CD4-positive, alpha-beta T cell treated with Interleukin-4 for 4 hours (primary cell): ENCODE measurements at places on chromosomes 4 and X.

DNA sequence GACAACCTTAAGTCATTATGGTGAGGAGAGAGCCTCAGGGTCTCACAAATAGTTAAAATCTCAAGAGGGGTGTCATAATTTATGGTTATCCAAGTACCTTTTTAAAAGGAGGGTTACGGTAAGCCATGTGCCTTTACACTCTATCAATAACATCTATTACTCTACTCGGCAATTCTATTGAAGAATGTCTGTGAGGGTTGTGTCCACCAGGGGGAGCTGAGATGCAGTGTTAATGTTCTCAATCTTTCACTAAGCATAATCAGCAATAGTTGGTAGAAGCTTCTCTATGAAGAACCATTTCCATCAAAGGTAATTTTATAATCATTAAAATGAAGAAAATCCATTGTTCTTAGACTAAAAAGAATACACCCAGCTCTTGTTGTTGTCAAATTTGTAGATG is 457.4 kb downstream of the CENPC start:
- peak; percentile 19 for DNase-seq

DNA sequence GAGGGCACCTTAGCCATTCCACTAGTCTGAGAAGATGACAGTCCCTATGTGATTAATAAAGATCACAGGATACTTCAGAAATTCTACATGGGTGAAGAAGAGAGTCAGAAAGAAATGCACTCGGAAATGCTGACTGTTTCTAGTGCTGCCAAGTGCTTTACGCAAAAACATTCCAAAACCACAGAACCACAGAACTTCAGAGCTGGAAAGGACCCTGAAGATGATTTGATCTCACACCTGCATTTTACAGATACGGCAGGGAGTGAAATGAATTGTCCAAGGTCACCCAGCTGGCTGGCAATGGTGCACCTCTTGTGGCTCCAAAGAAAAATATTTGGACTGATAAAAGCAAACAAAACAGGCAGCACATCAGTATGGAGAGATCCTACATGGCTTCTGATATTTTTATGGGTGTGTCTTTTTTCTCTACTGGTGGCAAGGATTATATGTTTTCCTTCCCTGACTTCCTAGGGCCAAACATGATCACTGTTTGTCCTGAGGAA is 115.9 kb downstream of the MAML3 start:
- DNase-seq: no peak

GRCh38 chrX:78333521-78333920 is 6.1 kb upstream of the CYSLTR1 start:
- peak; percentile 80 for DNase-seq

DNA sequence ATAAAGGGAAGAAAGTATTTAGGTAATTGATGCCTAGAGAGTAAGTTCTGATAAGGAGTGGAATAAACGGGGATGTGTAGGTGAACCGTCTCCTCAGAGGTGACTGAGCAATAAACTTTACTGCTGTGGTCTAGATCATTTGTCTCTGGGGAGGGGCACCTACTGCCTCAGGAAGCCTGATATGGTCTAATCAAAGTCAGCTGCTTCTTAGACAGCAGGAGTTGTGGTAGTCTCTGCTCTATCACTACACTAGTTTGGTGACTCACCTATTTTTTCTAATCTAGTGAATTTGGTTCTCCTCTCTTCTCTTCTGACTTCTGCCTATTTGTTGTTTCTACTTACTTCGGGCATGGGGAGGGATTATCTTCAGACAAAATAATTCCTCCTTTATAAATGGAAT is 95.1 kb upstream of the STIM2 start:
- DNase-seq: no peak

GRCh38 chrX:44970709-44971108 is 97.7 kb downstream of the KDM6A start:
- DNase-seq: no peak

GRCh38 chr4:156976147-156976546 is 4.5 kb upstream of the PDGFC start:
- DNase-seq: no peak

GRCh38 chr4:26355392-26356052 is 34.7 kb downstream of the RBPJ start:
- DNase-seq: no peak

DNA sequence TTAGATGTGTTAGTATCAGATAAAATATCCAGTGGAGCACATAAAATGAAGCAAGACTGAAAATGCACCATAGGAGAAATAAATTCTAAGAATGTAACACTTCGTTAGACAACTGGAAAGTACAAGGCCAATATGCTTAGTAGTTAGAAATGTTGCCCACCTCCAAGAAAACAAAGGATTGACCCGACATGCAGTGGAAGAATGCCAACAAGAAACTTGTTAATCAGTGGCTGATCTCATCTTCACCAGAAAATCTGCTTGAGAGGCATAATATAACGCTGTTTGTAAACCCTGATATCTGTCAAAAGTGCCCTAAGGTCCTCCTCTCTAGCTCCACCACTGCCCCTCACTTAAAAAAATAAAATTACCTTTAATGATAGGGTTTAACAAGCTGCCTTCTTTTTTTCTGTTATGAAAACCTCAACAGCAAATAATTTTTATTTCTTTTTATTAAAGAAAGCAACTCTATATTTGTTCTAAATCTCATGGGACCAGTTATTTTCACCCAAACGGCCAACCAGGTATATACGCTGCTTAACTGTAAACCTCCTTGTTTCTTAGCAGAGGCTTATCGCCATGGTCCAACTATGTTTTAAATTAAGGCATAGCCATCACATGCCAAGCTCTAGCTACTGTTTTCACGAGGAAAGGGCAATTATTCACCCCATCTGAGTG is 1.8 kb downstream of the RASGEF1B start:
- no peak for DNase-seq

GRCh38 chr4:188879598-188879997 is 740.4 kb downstream of the TRIML1 start:
- DNase-seq: no peak

- DNase-seq: no peak
Observed at GRCh38 chrX:139020801-139021200, 309.3 kb upstream of the FGF13 start.

DNA sequence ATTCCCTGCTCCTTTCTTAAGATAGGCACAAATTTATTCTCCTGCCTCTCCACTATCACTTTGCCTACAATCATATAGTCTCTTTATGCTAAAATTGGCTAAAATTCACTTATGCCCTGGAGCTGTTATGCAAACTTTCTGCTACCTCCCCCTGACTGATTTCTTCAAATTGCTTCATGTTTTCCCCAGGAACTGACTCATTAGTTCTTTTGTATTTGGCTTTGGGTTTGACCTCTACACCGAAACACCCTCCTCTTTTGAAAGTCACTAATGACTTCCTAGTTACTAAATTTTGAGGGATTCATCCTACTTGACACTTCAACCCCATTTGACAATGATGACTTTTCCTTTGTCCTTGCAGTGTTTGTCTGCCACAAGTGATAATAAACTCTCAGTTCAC is 222.6 kb downstream of the NDST4 start:
- no peak for DNase-seq

GRCh38 chr4:32417113-32417704 is 1697.0 kb downstream of the PCDH7 start:
- DNase-seq: no peak

DNA sequence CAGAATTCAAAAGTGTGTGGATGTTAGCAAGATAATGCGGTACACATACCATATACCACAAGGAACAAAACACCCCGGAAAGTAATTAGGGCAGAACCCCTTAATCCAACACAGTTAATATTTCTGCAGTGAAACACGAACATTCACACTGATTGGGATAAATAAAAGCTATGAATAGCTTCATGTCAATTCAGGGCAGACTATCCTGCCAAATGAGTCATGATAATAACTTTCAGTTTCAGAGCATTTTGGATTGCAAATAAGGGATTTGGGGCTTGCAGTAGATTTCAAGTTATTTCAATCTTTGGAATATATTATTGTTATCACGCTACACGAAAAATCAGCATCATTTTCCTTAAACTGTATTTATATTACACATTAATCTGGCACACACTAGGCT is 24.3 kb downstream of the IRF2 start:
- DNase-seq: no peak

- no peak for DNase-seq
Observed at GRCh38 chr4:1126506-1126905, 13.1 kb upstream of the RNF212 start.

DNA sequence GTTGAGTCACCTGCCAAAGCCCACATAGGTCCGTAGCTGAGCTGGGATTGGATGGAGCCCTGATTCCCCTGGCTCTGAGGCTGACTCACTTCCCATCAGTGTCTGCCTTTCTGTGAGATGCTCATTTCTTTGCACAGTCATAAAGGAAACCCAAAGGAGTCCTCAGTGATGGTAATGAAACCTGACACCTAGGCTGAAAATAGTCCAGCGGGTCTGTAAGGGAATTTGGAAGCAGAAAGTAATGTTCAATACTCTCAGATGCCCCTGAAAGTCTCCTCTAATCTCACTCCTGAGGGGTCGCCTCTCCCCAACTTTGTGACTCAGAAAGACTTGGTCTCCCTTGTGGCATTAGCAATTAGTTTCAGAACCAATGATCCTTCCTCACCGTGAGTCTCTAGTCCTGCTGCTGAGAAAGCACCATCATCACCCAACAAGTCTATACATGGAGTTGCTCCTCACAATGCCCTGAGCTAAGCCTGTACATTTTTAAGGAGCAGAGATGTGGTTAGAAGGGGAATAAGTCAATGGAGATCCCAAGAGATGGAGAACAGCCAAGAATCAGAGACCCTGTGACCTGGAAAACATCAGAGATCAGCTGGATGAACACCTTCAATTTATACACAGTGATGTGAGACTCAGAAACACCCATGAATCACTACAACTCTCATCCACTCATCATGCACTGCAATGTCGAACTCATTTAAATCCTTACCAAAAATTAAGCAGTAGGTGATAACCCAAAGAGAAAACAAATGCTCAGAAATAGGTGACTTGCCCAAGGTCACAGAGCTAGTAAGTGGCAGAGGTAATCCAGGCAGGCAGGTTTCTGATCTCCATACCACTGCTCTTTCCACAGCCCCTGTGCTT is 219.0 kb upstream of the CPEB2 start:
- DNase-seq: no peak

- DNase-seq: no peak
Observed at GRCh38 chr4:10746371-10747171, 62.0 kb upstream of the CLNK start.

- no peak for DNase-seq
Observed at GRCh38 chrX:108945883-108946523, 209.6 kb upstream of the IRS4 start.

DNA sequence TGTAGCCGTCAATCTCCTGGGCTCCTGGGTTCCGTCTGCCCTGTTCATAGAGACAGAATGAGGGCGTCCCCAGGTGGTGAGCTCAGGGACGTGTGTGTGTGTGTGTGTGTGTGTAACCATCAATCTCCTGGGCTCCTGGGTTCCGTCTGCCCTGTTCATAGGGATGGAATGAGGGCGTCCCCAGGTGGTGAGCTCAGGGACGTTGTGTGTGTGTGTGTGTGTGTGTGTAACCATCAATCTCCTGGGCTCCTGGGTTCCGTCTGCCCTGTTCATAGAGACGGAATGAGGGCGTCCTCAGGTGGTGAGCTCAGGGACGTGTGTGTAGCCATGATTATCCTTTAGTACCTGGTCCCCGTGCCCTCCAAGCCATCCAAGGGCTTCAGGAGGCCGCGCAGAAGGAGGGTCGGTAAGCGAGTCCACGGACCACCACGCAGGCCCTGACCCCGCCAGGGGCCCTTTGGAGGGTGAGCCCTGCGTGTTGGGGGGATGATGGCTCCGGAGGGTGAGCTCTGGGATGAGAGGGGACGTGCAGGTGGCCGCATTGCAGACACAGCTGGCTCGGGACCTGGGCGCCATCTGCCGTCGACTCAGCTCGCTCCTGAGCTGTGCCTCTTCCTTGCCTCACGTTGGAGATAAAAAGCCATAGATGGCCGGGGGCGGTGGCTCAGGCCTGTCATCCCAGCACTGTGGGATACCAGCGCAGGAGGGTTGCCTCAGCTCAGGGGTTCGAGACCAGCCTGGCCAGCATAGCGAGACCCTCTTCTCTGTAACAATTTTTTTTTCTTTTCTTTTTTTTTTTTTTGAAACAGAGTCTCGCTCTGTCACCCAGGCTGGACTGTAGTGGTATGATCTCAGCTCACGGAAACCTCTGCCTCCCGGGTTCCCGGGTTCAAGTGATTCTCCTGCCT is 5.4 kb upstream of the GTPBP6 start:
- DNase-seq: peak; percentile 38

GRCh38 chr4:187333151-187333550 is 609.5 kb upstream of the FAT1 start:
- DNase-seq: no peak

- no peak for DNase-seq
Observed at GRCh38 chrX:136258951-136259350, 7.8 kb upstream of the MAP7D3 start.

DNA sequence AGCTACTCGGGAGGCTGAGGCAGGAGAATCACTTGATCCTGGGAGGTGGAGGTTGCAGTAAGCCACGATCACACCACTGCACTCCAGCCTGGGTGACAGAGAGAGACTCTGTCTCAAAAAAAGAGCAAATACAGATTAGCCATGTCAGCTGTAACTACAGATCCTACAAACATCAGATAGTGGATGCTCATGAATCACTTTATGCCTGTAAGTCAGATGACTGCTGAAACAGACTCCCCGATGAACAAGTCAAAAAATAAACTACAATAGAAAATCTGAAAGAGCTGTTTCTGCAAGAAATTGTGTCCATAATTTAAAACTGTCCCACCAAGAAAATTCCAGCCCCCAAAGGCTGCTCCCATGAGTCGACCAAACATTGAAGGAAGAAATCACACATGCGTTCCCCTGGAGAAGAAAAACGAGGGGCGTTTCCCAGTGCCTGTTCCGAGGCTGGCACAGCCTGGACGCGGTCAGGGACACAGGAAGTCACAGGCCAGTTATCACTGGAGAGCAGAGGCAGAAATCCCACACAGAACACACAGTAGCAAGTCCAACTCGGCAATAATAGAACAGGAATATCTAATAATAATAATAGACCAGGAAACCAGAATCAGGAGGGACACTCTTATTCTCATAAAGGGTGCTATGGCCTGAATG is 30.0 kb upstream of the GTPBP6 start:
- no peak for DNase-seq

DNA sequence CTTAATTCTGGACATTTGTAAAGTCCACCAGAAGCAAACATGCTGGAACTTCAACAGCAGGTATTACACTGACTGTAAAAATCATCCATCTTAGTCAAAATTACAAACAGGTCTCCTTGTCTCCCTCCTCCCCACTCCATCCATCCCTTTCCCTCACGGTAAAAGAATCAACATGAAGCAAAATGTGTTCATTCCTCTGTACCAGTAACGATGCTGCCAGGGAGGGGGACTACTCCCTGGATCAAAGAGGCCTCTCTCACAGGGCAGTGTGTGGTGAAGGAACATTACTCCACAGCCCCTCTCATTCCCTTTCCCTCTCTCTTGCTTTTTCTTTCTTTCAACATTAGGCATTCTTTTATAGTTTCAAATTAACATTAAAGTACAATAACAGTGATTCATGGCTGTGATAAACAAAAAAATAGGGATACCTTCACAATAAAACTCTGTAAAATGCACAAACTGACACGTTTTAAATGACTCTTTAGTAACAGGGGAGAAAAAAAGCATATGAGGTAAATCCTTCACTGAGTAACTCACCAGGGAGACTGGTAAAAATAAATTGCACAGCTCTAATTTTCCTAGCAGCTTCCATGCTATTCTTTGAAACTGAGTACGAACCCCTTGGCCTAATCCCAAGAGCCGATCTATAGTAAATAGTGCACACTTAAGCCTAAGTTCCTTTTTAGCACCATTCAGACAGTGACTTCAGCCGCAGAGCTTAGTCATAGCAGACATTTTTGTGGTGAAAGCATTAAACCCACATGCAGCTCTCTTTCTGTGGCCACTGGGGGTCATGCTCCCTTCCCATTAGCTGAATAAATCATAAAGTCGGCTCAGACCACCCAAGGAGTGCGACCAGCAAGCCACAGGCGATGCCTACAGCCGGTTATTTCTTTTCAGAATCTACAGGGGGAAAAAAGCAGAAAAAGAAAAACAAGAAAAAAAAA is 215.6 kb upstream of the GYPA start:
- no peak for DNase-seq
